HCEC 1CT (cell line): ENCODE measurements at places on chromosomes 5 and 9.

- DNase-seq: no peak
These were observed 100.9 kb downstream of the F2RL2 start for GRCh38 chr5:76522103-76522935.

DNA sequence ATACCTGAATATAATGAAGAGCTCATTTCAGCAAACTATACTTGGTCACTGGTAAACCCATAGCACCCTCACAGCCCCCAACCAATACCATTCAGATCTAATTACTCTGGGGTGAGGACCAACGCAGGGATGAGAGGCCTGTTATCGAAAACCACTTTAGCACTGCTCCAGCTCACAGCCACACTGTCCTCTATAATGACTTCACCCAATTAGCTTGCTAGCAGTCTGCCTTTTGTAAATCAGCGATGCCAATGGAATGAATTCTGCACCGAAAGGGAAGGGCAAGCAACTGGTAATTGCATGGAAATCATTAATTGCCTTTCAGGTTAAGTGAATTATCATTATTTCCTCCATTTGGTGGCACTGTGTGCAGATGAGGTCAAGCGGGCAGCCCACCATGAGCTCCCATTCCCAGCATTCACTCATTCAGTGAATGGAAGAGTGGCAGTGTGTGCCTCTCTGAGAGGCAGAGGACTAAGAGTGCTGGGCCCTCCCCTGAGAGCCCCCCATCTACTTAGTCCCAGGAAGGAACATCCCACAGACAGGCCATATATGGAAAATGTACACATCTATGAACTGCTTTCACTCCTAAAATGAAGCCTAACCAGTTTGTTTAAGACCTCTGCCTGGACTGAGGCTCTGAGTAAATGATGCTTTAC lies 262.1 kb downstream of the SPOCK1 start:
- DNase-seq: no peak

GRCh38 chr5:85170183-85170582 lies 785.5 kb upstream of the EDIL3 start:
- no peak for DNase-seq

GRCh38 chr9:105154723-105155191 lies 89.7 kb upstream of the SLC44A1 start:
- DNase-seq: peak; percentile 56

DNA sequence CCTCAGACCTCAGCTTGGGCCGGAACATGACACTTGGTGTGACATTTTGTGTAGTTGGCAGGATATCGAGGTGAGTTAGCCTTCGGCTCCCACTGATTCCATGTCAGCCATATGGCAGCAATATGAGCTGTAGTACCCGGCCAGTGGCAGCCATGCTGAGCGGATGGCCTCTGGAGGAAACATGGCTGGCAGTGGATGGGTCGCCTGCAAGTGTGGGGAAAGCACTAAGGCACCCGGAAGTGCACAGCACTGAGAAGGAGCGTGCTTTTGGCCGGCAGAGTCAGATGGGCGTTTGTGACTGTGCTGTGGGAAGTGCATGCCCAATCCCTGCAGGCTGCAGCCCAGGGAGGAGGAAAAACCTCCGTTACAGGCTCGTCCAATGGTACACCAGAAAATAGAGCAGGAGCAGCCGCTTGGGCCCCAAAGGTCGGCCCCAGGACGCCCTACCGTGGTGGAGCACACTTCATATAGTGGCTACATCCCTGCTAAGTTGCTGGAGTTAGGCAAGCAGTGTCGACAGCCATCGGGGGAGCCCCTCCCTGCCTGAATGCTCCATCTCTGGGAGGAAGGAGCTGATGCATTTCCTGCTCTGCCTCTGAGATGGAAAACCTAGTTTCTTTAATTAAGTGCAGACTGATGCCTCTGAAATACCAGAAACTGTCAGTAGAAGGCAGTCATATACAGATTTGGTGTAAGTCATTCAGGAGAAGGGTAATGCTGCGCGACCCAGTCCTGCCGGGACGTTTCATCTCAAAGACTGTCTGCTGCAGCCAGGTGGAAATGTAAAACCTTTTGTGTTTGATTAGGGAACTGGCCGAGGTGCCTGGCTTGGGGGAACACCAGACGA lies 2185.8 kb upstream of the ACO1 start:
- DNase-seq: no peak
